Endothelial cell (in vitro differentiated cells): ENCODE measurements at places on chromosomes 2 and 18.

DNA sequence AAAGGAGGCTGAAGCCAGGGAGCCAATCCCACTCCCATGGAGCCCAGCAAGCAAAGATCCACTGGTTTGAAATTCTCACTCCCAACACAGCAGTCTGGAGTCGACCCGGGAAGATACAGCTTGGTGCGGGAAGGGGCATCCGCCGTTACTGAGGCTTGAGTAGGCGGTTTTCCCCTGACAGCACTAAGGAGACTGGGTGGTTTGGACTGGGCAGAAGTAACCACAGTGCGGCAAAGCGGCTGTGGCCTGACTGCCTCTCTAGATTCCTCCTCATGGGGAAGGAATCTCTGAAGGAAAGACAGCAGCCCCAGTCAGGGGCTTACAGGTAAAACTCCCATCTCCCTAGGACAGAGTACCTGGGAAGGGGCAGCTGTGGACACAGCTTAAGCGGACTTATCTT lies 261.6 kb upstream of the KYNU start:
- no peak for DNase-seq

DNA sequence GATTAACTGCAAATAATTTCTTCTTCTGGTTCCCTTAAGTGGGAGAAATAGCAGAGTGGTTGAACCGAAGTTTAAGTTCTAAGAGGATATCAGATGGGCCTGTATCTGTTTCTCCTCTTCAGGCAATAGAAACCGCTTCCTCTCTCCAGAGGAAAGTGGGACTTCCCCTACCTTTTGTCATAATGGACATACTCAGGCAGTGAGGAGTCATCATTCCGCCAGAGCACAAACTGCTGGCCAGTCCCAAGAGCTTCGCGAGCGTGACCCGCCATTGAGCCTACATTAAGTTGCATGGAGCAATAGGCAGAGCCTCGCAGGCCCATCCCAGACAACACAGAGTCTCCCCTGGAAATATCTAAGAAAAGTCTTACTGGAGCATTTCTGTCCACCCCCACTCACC lies 158.9 kb downstream of the LDLRAD4 start:
- DNase-seq: no peak

DNA sequence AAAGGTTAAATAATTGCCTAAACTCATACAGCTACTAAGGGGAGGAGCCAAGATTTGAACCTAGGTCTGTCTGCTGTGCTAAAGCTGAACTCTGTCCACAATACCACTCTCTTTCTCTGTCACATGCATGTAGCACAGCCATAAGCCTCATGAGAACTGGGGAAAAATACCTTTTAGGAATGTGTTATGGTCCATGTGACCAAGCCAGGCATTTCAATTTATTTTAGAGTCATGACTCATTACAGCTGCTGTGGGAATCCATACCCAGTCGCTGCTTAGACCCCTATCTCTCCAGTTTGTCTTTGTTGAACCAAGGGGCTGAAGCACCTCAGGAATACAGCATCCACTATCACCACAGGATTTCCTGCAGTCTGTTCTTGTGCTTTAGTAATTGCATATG lies 200.0 kb upstream of the SIX3 start:
- DNase-seq: no peak

GRCh38 chr18:5142859-5143258 lies 54.2 kb downstream of the AKAIN1 start:
- DNase-seq: no peak

DNA sequence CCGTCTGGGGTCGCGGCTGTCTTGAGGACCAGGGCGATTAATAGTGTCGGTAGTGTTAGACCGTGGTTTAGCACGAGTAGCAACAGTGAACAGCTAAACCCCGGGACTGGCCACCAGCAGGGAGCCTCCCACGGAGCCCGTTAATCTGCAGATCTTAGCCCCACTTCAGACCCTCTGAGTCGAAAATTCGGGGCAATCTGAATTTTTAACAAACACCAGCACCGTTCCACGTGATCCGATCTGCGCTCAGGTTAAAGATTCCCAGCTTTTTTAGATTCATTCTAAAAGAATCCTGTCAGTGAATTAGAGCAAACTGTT lies 479 bp upstream of the ATP5F1A start:
- no peak for DNase-seq
